Stimulated activated CD8-positive, alpha-beta memory T cell treated with anti-CD3 and anti-CD28 coated beads, Interleukin-12 subunit alpha, Interleukin-12 subunit beta, amount 100 ng/mL, for 4 hours (primary cell): ENCODE measurements at places on chromosomes 4 and X.

GRCh38 chr4:178198691-178199090 is 756.5 kb upstream of the AGA start:
- no peak for DNase-seq

GRCh38 chr4:14520171-14520570 is 482.1 kb upstream of the CPEB2 start:
- DNase-seq, result no peak

GRCh38 chr4:40122941-40123340 is 66.3 kb downstream of the N4BP2 start:
- DNase-seq, result no peak

DNA sequence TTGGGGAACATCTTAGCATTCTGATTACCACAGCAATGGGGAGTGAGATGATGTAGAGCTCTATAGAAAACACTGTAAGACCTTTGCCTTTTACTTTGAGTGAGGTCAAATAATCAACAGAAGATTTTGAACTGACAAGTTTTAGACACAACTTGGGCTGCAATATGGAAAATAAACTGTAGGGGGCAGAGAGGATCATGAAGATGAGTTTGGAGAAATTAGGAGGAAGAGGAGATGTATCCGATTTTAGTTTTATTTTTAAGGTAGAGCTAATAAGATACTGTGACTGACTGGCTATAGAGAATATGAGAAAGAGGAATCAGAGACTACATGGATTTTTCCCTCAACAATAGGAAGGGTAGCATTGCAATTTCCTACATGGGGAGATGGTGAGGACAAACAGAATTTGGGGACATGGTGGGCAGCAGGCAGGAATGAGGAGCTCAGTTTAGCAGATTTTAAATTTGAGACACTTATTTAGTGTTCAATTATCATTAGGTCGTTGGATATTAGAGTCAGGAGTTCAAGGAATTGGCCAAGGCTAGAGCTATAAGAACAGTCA is 563.1 kb downstream of the INPP4B start:
- no peak for DNase-seq

- DNase-seq, result no peak
These were observed 313.9 kb downstream of the PABPC4L start for GRCh38 chr4:133887723-133888122.

GRCh38 chrX:137549851-137550664 is 15.9 kb upstream of the ZIC3 start:
- no peak for DNase-seq

GRCh38 chrX:154329294-154329693 is 33.7 kb downstream of the TKTL1 start:
- DNase-seq, result no peak

- peak; percentile 60 for DNase-seq
These were observed at the start of gene TSPAN7 for GRCh38 chrX:38561126-38561868. TSPAN7 (plus strand) TSS chrX:38561542; CDS start chrX:38561547, 5 bp downstream.

GRCh38 chr4:84218031-84218430 is 281.1 kb downstream of the NKX6-1 start:
- DNase-seq, result no peak

DNA sequence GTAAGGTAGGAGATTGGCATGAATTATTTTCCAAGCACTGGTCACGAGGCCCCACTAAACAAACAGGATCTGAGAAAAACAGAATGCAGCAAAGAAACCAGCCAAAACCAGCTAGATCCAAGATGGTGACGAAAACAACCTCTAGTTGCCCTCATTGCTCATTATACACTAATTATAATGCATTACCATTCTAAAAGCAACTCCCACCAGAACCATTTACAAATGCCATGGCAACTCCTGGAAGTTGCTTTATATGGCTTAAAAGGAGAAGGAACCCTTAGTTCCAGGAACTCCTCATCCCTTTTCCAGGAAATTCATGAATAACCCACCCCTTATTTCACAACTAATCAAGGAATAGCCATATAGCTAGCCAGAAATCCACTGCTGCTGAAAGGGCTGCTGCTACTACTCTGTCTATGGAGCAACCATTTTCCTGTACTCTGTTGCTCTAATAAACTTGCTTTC is 69.3 kb downstream of the ABCB7 start:
- DNase-seq, result no peak

GRCh38 chr4:98474408-98474844 is 184.0 kb downstream of the TSPAN5 start:
- no peak for DNase-seq

DNA sequence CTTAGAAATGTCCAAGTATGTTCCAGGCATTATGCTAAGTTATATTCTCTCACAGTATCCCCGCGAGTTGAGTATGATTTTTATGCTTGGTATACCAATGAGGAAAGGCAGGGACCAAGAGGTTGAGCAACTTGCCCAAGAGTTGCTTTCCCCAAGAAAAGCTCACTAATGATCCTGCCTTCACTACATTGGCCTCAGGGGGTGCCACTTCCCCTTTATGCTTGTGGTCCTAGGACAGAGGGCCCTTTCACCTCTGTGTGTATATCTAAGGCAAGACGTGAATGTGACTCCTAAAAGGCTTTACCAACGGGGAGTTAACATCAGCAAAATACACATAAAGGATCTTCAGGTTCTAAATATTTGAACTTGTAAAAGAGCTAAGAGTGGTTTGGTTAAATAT is 164.4 kb upstream of the CPEB2 start:
- no peak for DNase-seq

DNA sequence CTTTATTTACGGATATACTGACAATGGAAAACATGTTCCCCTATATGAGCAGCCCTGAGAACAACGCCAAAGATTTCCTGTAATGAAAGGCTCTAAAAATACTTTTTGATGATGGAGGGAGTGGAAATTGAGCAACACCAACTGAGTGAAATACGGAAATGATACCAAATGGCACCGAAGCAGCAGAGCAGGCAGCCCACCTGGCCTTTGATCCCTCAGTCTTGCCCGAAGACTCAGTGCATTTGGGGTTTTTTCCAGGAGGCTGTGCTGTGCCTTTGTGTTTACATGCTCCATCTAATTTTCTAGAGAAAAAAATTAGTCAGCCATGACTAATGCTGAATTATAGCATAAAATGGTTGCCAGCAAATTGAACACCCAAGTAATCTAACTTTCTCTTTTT is 169.9 kb upstream of the RBPJ start:
- no peak for DNase-seq

- DNase-seq, result no peak
These were observed 37.0 kb upstream of the FGF13 start for GRCh38 chrX:138748480-138748879.

GRCh38 chrX:45428831-45429230 is 228.2 kb upstream of the DIPK2B start:
- no peak for DNase-seq

DNA sequence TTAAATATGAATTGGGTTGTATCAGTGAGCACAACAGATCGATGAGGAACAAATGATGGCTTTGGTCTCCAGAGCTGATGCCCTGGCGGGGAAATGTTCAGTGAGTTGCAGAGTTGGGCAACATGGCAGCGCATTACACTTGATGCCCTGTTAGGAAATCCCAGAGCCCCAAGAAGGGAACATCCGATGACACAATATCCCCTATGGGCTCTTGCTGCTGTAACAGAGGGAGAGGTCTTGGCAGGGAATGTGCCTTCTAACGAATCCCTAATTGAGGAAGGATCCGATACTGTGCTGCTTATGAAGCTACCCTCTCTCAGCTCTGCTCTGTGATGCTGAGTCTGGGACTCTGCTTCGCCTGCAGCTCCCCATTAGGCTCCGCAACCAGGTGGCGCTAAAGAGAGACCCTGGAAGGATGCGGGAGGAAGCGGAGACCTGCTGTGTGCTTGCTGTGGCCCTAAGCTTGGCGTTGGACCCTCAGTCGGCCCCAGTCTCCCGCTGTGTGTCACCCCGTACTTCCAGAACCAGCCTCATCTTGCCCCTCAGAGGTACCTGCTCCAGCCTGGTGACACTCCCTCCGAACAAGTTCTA is 38.9 kb downstream of the PDHA1 start:
- DNase-seq, result no peak

DNA sequence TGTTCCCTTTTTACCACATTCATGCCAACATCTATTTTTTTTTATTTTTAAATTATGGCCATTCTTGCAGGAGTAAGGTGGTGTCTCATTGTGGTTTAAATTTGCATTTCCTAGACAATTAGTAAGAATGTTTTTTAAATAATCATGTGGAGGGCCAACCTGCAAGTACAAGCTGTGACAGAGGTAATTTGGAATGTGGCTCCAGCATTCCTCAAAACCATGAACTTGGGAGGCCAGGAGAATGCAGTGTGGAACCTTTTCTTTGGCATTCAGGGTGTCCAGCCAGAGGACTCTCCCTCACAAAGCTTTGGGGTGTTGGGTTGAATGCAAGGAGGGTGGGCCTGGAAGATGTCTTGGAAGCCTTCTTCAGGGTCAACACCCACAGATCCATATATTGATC is 7.3 kb upstream of the TMEM185A start:
- no peak for DNase-seq

DNA sequence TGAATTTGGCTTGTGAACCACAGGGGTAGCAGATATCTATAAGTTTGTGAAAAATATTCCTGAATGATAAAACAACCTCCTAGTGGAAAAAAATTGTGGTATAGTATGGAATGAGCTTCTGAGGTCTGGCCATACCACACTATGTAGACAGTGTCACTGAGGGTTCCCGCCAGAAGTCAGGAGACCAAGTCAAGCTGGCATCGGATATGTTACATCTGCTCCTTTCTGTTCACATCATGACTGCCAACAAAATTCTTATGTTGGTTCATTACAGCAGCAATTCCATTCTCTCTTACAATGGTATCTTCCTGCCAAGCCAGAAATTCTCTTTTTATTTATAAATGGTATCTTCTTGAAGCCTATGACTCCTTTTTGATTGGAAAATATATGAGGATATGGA is 273.0 kb downstream of the PPP3CA start:
- no peak for DNase-seq

GRCh38 chr4:83207497-83208101 is 77.0 kb downstream of the COQ2 start:
- DNase-seq, result no peak

- DNase-seq, result no peak
These were observed 6.8 kb downstream of the PTCHD1 start for GRCh38 chrX:23341452-23341851.

GRCh38 chrX:49840679-49841078 is 11.6 kb downstream of the PAGE4 start:
- DNase-seq, result peak; percentile 8

- no peak for DNase-seq
These were observed 1843.5 kb upstream of the AGA start for GRCh38 chr4:179285696-179286095.

DNA sequence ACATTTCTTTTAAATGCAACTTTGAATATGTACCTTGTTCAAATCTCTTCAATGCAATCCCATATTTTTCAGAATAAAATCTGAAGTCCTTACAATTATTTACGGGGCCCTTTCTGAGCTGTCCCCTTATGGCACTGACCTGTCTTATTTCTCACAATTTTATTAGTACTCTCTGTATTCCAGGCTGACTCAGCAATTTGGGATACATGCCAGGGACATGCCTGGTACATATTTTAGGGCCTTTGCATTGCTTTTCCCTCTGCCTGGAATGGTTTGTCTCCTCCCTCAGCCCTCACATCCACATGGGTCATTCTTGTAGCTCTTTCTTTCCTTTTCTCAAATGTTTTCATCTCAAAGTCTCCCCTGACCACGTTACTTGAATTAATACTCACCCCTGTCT is 172.2 kb upstream of the TECRL start:
- DNase-seq, result no peak

GRCh38 chr4:153209410-153209809 is 5.2 kb downstream of the TRIM2 start:
- no peak for DNase-seq

DNA sequence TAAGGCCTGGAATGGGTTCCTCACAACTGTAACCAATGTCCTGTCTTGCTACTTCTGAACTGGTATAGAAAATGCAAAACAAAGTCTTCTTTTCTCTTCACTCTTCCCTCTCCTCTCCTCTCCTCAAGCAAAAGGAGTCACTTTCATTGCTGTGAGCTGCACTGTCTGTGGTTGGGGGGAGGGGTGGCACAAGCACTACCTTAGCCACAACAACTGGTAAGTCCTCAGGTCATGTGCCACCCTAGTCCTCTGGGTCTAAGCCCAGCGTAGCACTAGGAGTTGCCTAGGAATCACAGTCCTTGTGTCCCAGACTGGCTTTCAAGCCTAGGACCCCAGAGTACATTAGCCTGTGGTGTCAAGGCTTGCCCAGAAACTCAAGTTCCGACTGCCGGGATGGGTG is 859.3 kb upstream of the AMOT start:
- no peak for DNase-seq

DNA sequence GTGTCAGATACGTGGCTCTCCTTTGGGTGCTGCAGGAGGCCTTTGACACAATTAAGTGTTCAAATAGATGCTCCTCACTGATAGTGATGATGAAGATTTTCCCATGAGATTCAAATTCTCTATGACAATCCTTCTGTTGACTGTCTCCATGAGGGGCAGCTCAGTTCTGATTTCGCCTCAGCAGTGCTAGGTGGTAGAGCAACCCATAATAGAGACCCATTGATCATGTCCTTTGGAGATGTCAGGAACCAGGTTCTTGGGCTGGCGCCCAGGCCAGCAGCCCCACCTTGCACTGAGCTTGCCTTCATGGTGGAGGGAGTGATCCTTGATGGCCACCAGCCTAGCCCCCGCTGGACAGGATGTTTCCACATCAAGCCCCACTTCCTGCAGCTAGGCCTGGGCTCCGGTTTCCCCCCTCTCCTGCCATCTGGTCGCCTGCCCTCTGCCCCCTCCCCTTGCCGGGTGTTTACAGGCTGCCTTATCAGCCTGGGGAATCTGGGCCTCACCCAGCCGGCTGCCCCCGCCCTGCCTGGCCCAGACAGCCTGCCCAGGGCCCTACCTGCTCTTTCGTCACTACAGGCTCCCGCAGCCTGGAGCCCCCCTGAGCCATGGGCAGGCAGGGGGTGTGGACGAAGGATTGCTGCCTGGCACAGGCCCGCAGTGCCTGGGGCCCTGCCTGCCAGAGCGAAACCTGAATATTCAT is 12.6 kb downstream of the ELF4 start:
- no peak for DNase-seq

DNA sequence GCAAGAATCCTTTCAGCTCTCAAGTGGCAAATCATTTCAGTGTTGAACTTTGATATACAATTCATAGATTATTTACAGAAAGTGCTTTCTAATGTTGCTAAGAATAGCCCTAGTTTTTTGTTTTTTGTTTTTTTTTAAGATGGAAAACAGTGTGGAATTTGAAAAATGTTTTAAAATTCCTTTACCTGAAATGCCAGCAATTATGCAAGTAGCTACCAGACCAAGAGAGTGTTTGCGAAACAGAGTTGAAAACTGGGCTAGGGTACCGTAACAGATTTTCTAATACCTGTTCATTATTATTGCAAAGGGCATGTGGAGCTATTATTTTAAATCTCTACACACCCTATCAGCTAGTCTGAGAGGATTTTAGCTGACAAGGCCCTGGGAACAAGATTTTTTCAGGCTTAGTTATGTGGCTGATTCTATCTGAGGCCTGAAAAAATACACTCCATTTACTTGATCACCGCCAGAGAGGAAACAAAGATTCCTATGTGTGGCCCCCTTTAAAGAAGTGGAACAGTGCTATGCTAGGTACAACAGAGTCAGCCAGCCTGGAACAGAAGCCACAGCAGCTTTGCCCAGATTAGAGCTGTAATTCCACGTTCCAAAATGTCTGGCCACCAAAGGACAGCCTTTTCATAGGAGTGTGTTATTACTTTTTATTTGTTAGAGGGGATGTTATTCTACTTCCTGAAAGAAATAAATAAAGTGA is 46.9 kb upstream of the SLC39A8 start:
- no peak for DNase-seq

GRCh38 chr4:5894266-5894665 is 1.4 kb upstream of the CRMP1 start:
- DNase-seq, result no peak

- DNase-seq, result peak; percentile 27
These were observed 5.6 kb downstream of the PRDM8 start for GRCh38 chr4:80202741-80203553.

GRCh38 chrX:150361070-150361776 is 1.9 kb upstream of the MAMLD1 start:
- no peak for DNase-seq
